ENCODE measurements at places on chromosomes 7 and 10. TPM values are rescaled to one million over a fixed set of nuclear protein-coding genes. Genes with fewer than 3 reads are reported as not detected.

FAM237B gene
- not detected for total RNA-seq

DNA sequence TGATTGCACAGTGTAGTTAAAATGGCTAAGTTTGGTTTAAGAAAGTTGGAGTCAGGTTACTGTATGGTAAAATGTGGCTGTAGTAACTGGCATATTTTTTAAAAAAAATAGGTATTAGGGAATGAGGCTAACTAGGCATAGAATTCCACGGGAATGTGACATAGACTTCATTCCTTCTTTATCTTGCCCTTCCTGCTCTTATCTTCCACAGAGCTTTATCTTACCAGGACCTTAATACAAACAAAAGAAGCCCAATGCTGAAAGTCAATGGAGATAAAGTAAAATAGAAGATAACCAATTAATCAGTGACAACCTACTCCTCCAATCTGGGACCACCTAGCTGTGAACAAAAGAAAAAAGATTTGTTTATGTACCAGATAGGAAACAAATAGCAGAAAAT, 58.1 kb downstream of the TET1 start:
- DNase-seq, result no peak

TMEM60 gene
- 65.4 TPM for total RNA-seq

GRCh38 chr10:43647576-43647975, 1.1 kb downstream of the ZNF32 start:
- no peak for DNase-seq

TMEM273 gene
- not detected for total RNA-seq

GRCh38 chr10:115829521-115830205, 443.3 kb downstream of the GFRA1 start:
- peak; percentile 46 for DNase-seq

DNA sequence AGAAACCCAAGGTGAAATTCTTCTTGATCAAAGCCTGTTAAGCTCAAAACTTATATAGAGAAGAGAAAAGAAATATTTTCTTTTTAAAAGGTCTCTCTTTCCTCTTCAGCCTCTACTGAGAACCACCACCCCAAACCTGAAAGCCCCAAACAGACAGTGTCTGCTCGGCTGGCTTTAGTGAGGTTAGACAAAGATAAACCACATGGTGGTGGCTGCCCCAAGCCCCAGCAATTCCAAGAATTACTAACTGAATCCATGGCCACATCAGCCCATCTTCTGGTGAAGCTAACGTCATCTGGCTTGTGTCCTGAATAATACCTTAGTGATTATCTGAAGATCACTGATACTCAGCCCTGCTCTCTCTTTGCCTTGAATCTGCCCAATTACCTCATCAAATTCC, 275.0 kb downstream of the ELMO1 start:
- no peak for DNase-seq

CRCP gene
- total RNA-seq, result 42.5 TPM

GRCh38 chr7:132073920-132074589, 502.2 kb downstream of the PLXNA4 start:
- DNase-seq, result no peak

GRCh38 chr10:1858547-1858946, 121.2 kb upstream of the ADARB2 start:
- DNase-seq, result no peak

DNA sequence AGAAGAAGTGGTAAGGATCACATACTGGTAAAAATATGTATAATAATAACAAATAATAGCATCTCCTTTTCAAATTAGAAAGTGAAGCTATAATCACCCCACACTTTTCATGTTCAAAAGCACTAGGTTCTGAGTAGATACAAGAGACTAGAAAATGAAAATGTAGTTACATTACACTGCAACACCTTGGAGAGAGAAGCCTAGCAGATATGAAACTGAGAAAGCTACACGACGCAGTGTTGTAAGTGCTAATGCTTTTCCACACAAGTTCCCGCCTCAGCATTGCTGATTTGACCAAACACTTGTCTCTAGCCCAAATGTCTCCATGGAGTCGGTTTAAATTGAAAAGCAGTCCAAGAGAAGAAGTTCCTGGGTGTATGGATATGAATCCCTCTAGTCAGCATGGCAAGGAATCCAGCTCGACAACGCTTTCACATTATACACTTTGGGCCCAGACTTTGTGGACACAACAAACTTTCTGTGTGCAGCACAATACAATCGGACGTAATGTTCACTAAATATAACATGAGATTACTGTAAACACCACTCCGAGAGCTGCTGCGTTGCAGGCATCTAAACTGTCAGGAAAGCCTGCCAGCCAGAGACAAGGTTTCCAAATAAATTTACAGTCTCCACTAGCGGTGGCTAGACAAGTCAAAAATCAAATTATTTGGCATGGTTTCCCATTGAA, 1.7 kb downstream of the PDE1C start:
- DNase-seq, result peak; percentile 65

DNA sequence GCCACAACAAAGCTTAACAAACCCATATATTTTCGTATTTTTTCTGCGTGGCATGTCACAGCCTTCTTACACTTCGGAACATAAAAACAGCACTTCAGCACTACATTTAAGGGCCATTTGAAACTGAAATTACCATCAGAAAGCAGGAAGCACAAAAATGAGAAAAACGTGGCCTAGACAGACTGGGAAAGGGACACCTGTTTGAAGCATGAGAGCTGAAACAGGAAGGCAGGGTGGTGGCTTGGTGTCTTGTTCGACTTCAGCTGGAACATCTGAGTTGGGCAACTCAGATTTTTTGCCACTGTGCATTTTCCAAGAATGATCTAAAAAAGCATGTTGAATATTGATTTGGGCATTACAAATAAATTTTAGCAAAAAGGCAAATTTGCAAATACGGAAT, 243.2 kb downstream of the ELMO1 start:
- DNase-seq, result no peak

- DNase-seq, result no peak
Observed at GRCh38 chr7:88965371-88965770, 169.8 kb upstream of the TEX47 start.

DNA sequence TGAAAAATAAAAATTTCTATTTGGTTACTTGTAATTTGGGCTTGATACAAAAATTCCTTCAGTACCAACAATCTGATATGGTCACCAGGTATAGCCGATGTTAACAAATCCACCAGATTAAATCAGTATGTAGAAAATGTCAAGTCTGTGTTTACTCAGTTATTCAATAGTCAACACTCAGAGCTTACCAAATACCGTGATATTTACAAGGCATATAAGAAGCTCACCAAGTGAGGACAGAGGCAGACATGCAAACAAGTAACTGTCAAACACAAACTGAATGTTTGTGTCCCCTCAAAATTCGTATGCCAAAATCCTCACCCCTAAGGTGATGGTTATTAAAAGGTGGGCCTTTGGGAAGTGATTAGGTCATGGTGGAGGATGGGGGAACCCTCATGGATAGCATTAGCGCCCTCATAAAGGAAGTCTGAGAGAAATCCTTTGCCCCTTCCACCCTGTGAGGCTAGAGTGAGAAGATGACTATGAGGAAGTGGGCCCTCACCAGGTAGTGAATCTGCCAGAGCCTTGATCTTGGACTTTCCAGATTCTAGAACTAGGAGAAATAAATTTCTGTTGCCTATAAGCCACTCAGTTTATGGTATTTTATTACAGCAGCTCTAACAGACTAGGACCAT, 63.1 kb downstream of the TES start:
- no peak for DNase-seq

UCMA gene
- not detected for total RNA-seq

DNA sequence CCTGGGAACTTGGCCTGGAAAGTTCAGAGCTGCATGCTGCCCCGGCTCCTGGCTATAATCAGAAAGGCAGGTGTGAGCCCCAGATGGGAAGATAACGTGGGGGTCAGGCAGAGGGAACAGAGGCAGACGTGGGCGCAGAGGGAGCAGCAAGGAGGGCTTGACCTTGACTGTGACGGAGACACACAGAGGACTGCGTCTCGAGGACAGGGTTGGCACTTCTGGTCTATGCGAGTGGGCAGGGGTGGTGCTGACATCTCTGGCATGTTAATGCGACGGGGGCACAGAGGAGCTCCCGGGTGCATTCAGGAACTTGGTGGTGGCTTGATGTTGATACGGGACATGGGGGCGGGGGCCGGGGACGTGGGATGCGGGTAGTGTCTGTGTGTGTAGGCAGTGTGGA, 232.1 kb upstream of the GRB10 start:
- DNase-seq, result no peak

DNA sequence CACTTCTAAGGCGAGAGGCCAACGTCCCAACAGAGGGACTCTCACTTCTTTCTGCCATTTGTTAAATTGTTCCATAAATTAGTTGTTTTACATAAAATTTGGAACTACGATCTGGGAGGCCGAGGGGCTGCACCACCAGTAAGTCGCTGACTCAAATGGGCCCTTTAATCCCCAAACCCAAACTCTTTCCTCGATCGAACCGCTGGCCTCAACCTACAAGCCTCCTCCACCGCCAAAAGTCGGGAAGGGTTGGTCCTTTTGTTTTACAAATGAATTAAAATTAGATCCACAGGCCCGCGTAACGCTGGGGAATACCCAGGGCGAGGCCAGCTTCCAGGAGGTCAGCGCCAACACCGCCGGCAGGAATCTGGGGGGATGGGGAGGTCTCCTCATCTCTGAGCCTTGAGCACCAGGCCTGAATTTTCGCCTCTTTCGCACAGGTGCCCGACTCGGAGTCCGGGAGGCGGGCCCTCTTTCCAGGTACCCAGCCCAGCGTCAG, 1.2 kb upstream of the FOXI2 start:
- DNase-seq, result no peak

- DNase-seq, result no peak
Observed at GRCh38 chr7:145831616-145832206, 284.9 kb upstream of the CNTNAP2 start.

DNA sequence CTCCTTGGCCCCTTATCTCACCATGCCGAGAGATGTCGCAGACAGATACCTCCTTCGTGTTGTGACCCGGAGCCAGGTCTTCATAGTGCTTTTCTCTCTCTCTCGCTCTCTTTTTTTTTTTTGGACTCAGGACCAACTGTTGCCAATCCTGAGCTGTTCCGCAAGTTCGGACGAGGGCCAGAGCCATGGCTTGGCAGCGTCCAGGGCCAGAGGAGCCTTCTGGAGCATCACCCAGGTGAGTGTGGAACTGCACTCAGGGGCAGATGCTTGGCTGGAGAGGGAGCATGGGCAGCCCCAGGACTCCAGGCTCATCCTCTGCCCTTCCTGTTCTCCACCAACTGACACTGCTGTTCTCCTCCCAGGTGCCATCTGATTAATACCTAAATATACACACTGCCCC, 7.8 kb downstream of the ZNF862 start:
- DNase-seq, result no peak

UBTD1 gene
- total RNA-seq, result 37.6 TPM

DNA sequence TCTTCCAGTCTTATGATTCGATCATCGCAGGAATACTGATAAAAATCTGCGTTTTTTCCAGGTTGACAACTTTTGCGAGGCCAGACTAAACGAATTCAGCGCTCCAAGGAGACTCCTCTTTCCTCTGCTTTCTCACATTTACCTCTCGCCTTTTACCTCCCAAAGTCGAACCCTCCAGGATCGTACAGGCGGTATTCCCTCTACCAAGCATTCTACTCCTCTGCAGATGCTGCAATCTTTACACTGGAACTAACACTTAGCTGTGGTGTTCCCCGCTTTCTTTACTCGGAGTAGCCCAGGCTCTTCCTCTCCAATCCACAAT, 449 bp downstream of the NUDT5 start:
- DNase-seq, result peak; percentile 28

STAMBPL1 gene
- 48.8 TPM for total RNA-seq

GRCh38 chr10:71933651-71934050, 30.5 kb upstream of the CHST3 start:
- no peak for DNase-seq

GRCh38 chr7:2884161-2884560, 40.1 kb upstream of the GNA12 start:
- no peak for DNase-seq

CDC123 gene
- 332 TPM for total RNA-seq

DNA sequence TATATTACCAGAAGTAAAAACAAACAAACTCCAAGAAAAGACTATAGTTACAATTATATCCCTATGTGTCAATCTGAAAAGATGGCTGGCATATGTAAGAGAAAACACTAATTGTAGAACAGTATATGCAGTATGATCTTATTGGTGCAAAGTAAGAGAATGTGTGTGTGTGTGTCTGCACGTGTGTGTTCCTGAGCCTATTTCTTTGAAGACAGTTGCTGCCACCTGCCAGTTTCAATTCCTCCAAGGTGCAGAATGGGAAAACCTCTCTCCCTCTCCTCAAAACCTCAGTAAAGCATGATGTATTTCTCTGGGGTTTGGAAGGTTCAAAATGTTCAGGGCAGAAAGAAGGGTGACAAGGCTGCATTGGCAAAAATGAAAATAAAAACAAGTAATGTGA, 8.8 kb upstream of the SFTPA1 start:
- no peak for DNase-seq

PTPRN2 gene
- total RNA-seq, result 2.2 TPM

SEPHS1 gene
- total RNA-seq, result 58.6 TPM

DNA sequence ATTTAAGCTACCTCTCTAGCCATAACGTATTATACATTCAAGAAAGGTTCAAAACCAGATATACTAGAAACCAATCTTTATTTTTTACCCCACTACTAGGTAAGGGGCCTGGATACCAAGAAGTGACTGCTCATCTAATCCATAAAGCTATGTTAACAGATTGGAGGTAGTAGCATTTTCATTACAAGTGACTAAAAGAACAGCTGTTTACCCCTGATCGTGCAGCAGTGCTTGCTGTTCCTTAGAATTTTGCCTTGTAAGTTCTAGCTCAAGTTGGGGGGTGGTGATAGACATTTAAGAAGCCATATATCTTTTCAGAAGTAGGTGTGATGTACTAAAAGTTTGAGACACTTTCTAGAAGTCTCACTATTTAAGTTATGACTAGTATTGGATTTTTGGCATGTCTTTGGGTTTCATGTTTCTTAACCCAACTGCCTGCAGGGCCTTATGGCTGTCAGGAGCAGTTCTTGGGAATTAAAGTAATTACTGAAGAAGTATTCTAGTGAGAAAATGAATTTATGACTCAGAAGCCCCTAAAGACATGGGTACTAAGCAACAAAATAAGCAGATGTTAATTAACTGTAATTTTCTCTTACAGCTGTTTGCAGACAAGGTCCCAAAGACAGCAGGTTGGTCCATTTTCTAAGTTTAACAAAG, 2.3 kb downstream of the PPIA start:
- no peak for DNase-seq

DNA sequence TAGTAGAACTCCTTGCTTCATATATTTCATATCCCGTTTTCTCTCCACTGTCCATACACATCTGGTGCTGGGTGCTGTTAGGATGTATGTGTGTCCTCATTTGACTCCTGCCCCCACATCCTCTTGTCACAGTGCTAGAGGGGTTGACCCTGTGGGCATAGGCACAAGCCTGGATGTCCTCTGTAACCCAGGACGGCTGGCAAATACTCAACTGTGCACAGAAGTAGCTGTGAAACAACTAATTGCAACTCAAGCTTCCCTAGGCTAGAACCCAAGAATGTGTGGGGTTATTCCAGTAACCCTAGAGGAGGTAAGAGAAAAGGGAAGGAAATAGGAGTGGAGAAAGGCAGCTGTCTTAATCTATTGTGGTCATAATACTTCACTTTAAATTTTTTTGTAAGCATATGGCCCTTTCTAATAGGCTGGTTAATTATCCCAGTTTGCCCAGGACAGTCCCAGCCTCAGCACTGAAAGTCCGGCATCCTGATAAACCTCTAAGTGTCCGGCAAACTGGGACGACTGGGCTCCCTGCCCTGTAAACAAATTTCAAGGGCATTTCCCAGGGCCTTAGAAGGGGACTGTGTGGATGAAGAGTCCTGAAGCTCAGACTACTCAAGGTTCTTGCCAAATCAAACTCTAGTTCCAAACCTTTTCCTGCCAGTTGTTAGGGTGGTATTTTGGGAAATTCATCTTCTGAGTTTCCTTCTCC, 283.2 kb upstream of the CELF2 start:
- no peak for DNase-seq

GRCh38 chr10:48197236-48197899, 77.1 kb downstream of the FRMPD2 start:
- DNase-seq, result no peak

All from A172 (cell line).